ENCODE measurements at places on chromosomes 11 and 22.

GRCh38 chr11:66015936-66016792, 4.4 kb downstream of the CST6 start:
- no peak for DNase-seq

DNA sequence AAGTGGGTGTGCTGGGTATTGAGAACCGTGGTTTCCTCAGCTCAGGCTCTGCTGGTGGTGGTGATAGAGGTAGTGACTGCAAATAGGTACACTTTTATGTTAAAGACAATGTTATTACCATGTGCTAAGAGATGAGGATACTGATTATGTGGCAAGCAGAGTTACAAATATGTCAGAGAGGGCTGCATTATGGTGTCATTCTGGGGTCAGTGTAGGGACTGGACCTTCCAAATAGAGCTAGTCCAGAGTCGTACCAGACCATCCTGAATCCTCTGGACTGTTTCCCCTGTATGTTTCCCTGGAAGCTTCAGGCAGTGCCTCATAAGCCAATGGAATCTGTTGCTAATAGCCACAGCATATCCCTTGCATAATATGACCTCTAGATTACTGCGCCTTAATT, at the start of gene DNAJB7:
Gene DNAJB7 (minus strand): TSS at position 101 of the 400 bp plus-strand sequence. CDS start 119 bp downstream, outside the sequence.
- no peak for DNase-seq

DNA sequence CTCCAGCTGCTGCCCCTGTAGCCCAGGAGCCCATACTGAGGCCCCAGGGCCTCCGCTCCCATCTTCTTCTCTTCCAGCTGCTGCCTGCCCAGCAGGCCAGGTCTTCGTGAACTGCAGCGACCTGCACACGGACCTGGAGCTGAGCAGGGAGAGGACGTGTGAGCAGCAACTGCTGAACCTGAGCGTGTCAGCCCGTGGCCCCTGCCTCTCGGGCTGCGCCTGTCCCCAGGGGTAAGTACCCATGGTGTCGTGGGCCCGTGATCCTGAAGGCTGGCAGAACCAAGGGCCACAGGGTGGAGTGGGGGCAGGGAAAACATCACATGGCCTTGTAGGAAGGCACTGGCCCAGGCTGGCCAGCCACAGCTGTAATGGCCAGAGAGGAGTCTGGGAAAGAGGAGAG, 31.2 kb downstream of the OTOG start:
- DNase-seq = no peak

DNA sequence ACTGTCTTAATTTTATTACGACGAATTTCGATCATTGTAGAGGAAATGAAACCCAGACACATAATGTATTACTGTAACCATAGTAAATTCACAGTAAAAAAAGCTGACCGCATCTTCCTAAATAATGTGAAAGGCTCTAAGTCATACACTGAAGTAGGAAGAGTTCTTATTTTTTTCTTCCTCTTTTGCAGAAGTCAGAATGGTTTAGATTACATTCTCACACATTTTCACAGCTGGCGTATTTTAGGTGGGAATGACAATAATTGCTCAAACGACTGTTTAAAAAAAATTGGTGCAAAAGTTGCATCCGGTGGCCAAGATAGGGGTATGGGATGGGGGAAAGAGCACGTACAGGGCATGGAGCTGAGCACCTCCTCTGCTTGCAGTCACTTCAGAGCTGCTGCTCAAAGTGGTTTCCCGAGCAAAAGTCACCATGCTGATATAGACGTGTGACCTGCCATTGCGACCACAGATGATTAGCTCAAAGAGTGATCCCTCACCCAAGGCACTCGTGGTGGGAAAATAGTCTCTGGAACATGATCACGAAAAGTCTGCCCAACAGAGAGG, 35.3 kb downstream of the MMP13 start:
- no peak for DNase-seq

DNA sequence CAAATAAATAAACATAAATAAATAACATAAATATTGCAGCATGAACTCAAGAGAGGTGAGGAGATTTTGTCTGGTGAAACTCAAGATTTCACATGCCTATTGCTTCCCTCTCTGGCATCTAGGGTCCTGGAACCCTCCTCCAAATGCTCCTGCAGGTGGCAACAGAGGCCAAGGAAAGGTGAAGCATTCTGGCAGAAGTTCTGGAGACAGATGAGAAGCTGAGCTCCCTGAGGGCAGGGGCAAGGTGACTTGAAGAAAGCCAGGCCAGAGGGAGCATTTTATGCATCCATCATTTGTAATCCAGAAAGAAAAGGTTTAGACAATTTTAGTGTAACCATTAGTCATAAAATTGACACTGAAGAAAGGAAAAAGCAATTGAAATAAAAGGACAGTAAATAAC, 64.9 kb downstream of the ENDOD1 start:
- DNase-seq = no peak

- DNase-seq = no peak
Measured at GRCh38 chr11:112033902-112034301, 8.7 kb downstream of the DLAT start.

- no peak for DNase-seq
Measured at GRCh38 chr22:29635734-29636357, 32.4 kb downstream of the NF2 start.

- DNase-seq = no peak
Measured at GRCh38 chr22:39408807-39409206, 9.2 kb downstream of the TAB1 start.

DNA sequence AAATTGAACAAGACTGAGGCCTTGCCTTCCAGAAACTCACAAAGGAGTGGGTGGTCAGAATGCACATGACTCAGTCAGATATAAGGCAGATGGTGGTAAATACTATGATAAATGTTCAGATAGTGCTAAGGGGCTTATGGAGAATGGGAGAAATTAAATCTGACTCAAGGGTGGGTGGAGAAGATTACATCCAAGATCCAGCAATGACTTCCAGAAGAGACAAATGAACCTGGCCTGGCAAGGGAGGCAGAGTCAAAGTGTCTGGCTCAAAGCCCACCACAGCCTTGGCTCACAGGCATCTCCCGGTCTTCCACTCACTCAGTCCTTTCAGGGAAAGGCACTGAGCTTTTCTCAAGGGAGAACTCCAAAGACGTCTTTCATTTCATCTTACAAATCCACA, 6.1 kb upstream of the ZBTB16 start:
- DNase-seq = no peak
